T-helper 9 cell (primary cell): ENCODE measurements at places on chromosomes 16 and 17.

GRCh38 chr17:82876149-82876548 is 36.3 kb upstream of the ZNF750 start:
- no peak for DNase-seq

DNA sequence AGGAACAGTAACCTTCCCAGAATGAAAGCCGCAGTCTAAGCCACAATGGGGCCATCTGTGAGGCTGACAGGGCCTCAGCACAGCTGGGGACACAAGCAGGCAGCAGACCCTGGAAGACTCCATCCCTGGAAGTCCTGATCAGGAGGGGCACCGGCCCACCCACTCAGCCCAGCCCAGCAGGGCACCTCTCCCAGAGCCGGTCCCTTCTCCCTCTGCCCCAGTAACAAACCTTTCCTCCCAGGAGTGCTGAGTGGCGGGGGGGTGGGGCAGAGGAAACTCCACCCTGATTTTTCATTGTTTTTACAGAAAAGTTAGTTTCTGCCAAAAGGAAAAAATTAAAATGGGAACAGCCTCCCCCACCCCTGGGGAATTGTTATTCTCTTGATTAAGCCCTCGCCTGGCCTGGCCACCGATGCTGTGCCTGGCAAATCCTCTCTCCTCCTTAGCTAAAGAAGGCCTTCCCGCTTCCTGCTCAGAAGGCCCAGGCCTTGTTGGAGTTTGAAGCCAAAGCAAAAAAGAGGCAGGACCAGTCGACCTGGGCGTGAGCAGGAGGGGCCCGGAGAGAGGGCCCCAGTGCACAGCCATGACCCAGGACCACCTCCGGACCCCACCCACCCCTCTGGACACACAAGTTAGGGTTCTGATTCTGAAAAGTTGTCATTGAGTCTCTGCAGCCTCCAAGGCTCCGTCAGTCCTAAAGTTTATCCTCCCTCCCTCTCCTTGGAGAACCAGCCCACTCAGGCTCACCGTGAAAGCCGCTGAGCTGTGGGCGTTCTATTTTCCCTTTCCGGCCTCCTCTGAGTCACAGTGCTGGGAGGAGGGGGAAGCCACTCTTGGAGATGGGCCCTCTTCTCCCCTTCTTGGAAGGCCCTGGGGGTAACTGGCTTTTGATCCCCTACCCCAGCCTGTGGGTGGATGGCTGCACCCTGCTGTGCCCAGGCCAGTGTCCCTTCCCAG is 128.4 kb upstream of the TNRC6C start:
- DNase-seq, result no peak

- no peak for DNase-seq
Measured at GRCh38 chr17:29143894-29144293, 36.3 kb downstream of the MYO18A start.

DNA sequence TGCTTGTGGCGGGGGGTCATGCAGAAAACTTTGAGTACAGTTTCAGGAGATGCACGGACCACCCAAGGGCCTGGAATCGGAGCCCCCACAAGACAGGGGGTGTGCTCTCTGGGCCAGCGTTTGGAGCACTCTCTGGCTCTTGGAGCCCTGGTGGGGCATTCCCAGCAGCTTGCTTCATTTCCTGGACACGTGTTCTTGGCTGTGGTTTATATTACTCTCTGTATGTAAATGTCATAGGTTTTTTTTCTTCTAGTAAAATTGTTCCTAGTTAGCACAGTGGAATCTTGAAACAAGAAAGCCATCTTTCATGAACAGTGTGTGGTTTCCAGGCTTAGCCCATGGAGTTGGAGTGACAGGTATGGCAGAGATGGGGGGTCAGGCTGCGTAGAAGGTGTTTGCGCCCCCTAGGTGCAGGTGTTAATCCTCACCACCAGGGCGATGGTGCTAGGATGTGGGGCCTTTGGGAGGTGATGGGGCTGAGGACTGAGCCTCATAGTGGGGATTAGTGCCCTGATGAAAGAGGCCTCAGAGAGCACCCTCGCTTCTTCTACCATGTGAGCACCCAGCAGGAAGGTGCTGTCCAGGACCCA is 79.8 kb downstream of the JPH3 start:
- no peak for DNase-seq

- DNase-seq, result no peak
Measured at GRCh38 chr16:57618296-57619132, 9.9 kb upstream of the ADGRG1 start.

GRCh38 chr16:78116946-78117345 is 17.5 kb downstream of the WWOX start:
- DNase-seq, result no peak

- DNase-seq, result no peak
Measured at GRCh38 chr17:35537601-35538141, at the start of gene SLFN12L. Gene SLFN12L, minus strand, starts transcription at chr17:35537678. Its CDS starts 15,314 bp downstream, at chr17:35522364.

GRCh38 chr17:78798695-78799559 is 16.9 kb upstream of the CYTH1 start:
- no peak for DNase-seq

GRCh38 chr16:57609541-57610401 is 18.7 kb upstream of the ADGRG1 start:
- no peak for DNase-seq

GRCh38 chr16:47371271-47372014 is 89.4 kb downstream of the ITFG1 start:
- DNase-seq, result no peak

DNA sequence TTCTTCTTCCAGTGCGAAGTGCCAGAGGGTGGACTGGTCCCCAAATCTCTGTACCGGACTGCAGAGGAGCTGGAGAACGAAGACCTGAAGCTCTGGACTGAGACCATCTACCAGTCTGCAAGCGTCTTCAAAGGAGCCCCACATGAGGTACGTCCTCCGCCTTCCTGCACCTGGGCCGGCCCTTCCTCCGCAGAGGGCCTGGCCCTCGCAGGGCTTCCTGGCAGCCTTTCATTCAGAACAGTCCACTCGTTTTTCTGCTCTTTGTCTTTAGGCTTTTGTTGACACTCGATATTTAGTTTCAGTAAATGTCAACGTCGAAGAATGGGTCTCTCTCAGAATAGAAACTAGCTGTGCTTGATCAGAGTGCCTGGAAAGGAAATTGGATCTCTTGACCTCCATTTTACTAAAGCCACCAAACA is 68.6 kb downstream of the SEC14L1 start:
- DNase-seq, result no peak

- no peak for DNase-seq
Measured at GRCh38 chr16:51544851-51545467, 393.9 kb upstream of the SALL1 start.
